ENCODE measurements at places on chromosomes 2 and 18.

DNA sequence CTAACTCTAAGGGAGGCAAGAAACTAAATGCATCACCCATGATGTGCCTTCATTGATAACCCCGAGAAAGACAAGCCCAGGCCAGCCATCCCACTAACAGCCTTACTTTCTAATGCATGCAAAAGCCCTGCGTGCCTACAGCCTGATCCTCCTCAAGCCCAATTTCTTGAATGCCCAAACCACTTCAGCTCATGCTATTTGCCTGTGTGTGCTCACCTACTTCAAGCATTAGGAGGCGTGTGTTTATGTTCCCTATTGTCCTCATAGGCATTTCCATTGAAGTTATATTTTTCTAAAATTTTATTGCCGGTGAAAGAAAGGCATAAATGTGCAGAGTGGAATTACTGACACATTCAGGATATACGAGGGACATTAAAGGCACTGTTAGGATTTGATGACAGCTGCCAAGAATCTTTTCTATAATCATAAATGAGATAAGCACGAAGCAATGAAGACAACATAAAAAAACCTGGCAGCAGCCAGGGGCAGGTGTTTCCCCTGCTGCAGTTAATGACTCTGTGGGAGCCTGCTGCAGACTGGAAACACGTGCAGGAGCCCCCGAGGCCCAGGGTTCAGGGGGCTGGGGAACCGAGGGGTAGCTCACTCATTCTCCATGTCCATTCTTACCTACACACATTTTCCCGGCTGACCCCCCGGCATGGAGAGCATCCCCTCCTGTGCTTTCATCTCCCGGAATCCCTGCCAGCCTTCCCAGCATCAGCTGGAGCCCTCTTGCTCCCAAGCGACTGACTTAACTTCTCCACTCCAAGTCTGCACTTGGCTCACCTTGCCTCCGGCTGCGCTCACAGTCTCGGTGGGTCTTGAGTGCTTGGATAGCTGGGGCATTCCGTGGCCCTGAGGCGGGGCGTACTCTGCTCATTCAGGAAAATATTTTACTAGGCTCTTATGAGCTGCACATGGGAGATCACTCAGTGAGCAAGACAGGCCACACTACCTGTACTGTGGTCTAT is 292.3 kb upstream of the SIX2 start:
- no peak for DNase-seq

GRCh38 chr2:128214866-128215460 is 103.7 kb downstream of the HS6ST1 start:
- no peak for DNase-seq

GRCh38 chr2:124692707-124693106 is 667.6 kb downstream of the CNTNAP5 start:
- no peak for DNase-seq

GRCh38 chr2:110955556-110955955 is 165.2 kb upstream of the BCL2L11 start:
- DNase-seq, result no peak

DNA sequence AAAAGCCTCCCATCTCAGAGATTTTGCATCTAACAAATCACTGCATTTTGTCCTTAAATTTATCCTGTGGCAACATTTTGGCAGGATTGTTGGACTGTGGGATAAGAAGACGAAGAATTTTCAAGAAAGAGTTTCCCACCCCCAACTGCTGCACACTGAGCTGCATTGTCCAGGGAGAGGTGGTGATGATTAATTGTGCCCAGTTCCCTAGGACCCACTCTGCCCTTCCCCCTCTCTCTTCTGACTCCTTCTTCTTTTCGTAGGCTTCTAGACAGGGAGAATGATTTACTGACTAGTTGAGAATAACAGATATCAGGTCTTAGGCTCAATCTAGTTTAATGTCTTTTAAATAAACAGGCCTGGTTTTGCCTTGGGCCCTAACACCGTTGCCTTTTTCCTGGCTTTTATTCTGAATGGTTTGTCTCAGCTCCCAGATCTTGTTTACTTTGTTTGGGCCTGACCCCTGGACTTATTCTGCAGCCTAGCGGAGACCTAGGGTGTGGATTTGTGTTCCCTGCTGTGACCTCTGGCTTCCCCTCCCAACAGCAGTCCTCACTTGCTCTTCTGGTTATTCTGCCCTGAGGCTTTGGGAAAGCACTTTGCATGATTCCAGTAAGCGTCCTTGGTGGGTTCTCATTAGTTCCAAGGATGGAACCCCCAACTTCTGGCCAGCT is 233.3 kb downstream of the INSIG2 start:
- no peak for DNase-seq

DNA sequence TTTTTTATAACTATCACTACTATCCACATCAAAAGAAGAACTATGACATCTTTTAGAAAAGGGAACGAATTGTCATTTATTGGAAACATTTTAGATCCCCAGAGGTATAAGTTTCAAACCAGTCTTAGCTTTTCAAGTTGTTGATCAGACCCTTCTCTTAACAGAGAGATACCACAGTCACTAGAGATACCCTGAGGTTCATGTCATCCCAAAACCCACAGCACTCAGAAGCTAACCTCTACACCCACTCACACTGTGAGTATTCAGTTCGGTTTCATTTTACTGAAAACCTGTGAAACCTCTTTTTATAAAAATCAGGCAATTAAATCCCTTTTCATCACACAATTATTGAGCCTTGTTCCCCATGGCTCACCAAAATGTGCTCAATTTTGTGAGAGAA is 156.2 kb downstream of the DTNA start:
- no peak for DNase-seq

DNA sequence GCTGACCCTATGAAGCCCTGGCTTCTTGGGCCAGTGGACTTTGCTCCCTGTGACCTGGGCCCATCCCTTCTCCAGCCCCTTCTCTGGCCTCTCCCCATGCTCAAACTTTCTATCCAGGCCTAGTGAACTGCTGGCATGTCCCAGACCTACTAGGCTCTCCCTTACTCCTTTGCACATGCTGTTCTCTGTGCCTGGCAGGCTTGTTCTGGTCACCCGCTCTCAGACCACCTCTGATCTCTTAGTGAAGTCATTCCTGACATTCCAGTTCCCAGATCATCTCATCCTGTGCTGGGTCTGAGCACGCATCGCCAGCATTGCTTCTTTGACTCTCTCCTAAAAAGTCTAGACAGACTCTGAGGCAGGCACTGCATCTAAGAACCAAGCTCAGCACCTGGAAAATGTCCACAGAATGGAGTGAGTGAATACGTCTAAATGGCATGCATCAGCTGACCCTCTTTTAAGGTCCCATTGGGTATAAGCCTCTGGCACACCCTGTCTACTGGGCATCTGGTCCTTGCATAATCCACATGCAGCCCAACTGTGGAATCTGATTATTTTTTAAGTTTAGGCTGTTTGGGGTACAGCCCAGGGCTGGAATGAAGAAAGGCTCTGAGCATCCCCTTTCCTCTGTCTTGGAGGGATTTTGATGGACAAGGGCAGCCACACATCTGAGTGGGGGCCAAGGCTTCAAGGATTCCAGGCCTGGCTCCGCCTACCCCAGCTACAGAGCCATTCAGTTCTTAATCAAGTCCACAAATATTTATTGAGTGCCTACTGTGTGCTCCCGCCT is 130.6 kb upstream of the HAAO start:
- DNase-seq, result no peak

DNA sequence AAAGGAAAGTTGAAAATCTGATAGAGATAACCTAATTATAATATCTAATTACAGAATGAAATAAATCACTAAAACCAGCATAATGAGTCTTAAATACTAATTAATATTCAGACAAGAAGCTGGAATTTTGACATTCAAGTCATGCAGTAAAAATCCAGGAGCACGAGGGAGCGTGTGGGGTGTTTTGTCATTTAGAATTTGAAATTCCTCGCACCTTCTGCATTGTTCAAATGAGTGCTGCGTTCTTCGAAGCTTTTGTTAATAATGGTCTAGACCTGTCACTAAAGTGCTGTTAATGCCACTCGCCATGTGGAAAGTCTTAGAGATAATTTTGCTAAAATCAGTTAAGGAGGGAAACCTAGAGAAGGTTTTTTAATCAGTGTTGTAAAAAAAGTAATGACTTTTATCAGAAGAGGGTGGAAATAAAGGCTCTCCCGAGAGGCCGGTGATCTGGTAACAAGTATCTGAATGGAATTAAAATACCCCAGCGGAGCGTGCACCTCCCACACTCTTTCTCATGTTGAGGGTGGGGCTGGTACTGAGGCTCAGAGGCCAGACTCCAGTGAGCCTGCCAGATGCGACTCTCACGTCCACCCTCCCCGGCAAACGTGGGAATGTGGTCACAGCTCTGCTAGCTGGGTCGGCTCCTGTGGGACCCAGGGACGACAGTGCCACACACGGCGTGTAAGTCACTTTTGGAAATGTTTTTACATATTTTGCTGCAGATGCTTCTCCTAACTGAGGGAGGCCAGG is 69.4 kb upstream of the MYT1L start:
- DNase-seq, result no peak

- DNase-seq, result no peak
These were observed 202.4 kb upstream of the OSR1 start for GRCh38 chr2:19560785-19561184.

- no peak for DNase-seq
These were observed 61.1 kb upstream of the ID2 start for GRCh38 chr2:8620611-8621382.

DNA sequence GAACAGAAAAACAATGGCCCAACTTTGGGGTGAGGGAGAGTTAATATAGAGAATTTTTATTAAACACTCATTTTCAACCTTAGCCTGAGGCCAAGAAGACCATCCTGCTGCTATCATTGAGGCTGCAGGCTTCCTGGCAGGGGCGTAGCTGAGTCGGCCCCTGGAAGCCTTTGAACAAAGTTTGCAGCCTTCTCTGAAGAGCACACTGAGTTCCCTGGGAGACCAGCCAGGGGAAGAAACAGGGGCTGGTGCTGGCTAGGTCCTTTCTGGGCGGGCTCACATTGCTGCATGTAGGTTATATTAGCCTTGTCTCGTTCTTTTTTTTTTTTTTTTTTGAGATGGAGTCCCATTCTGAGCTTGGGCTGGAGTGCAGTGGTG is 126.8 kb upstream of the HS6ST1 start:
- DNase-seq, result no peak

DNA sequence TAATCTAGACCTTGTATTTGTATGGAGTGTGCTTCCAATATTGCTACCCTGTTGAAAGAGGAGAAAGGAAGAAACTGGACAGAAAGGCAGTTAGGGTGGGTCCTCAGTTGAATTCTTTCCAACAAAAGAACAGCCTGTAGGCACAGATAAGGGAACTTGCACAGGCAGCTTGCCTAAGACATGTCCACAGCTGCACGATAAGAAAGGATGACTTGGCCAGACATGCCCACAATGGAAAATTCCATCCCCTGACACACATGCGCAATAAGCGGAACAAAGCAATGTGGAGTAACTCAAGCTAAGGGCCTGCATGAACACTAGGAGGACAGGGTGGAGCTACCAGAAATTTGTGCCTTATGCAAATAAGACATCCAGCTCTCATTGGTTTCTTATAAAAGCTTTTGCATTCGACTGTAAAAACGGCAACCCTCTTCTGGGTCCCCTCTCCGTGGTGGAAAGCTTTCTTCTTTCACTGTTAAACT is 1084.7 kb upstream of the NXPH2 start:
- DNase-seq, result peak; percentile 8

GRCh38 chr2:54638774-54639187 is 84.7 kb upstream of the EML6 start:
- DNase-seq, result no peak

GRCh38 chr2:230784795-230785194 is 72.2 kb downstream of the CAB39 start:
- peak; percentile 38 for DNase-seq

- DNase-seq, result no peak
These were observed 112.8 kb upstream of the EML6 start for GRCh38 chr2:54610700-54611099.

GRCh38 chr2:132937629-132938028 is 267.6 kb upstream of the LYPD1 start:
- no peak for DNase-seq

GRCh38 chr18:54561706-54562267 is 29.3 kb upstream of the DYNAP start:
- DNase-seq, result no peak

GRCh38 chr2:47460766-47461165 is 57.8 kb downstream of the MSH2 start:
- DNase-seq, result no peak

GRCh38 chr18:36862182-36862581 is 33.3 kb downstream of the KIAA1328 start:
- no peak for DNase-seq

DNA sequence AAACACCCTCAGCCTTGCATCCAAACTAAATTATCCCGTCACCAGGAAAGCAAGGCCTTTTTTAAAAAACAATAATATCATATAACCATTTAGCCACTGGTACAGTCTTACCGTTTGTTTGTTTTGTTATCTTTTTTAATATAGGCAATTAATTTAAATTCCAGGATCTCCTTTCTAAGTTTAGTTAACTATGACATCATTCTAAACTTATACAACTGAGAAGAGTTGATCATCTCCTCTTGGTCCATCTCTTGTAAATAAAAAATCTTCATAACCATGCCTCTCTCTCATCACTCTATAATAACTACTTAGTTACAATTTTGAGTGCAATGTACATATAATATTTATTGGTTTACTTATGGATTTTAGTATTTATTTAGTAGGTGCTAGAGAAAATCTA is 46.2 kb downstream of the RND3 start:
- no peak for DNase-seq

GRCh38 chr2:191571163-191571769 is 106.7 kb upstream of the NABP1 start:
- peak; percentile 91 for DNase-seq

DNA sequence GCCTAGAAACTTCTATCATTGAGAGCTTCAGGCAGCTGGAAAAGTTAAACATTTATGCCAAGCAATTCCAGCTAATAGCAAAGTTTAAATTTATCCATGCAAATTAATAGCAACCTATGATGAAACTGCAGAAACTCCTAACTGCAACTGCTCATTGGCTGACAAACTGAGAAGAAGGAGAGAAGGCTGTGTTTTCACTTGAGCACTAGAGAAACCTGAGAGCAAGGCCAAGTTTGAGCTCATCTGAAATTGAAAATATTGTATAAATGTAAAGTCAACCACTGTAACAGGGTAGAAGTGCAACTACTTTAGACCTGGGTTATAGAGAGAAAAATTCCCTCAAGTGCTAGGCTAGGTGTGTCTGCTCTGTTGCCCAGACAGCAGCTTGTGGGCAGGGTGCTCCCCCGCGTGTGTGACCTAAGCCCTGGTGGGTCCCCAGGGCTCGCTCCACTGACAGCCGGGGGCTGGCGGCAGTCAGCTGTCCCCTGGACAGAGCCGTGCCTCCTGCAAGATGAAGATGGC is 50.2 kb downstream of the CABYR start:
- no peak for DNase-seq

- no peak for DNase-seq
These were observed 77.4 kb upstream of the PPP1CB start for GRCh38 chr2:28674062-28674712.

DNA sequence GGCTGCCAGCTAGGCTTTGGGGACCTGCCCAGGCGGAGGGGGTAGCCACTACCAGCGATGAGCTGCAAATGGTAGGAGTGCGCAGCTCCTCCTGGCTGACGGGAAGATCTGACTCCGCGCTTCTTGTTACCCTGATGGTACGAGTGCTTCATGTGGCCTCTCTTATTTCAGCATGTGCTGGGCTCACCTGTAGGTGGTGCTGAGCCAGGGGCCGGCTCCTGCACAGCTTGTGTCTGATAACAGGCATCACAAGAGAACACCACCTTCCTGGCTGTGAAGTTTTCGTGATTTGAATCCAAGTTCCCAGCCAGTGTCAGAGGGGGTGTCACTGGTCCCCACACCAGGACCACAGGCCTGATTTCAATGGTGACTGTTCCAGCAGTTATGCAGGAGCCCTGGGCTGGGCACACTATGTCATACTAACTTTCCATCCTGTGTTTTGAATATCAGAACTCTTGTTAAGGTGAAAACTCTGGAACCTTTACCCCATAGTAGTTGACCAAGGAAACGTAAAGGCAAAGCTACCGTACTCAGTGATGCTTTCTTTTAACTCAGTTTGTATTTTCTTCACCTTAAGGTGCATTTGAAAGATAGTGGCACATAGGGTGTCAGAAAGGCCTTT is 28.0 kb downstream of the APCDD1 start:
- DNase-seq, result no peak

Data from KBM-7 (cell line).